Stimulated activated CD8-positive, alpha-beta memory T cell treated with anti-CD3 and anti-CD28 coated beads, Interleukin-15, amount 100 ng/mL, for 24 hours (primary cell): ENCODE measurements at places on chromosomes 3 and 15.

GRCh38 chr3:112900113-112900512 is 53.4 kb upstream of the CD200R1L start:
- no peak for DNase-seq

GRCh38 chr3:101195951-101196713 is 124.2 kb downstream of the IMPG2 start:
- DNase-seq: no peak

DNA sequence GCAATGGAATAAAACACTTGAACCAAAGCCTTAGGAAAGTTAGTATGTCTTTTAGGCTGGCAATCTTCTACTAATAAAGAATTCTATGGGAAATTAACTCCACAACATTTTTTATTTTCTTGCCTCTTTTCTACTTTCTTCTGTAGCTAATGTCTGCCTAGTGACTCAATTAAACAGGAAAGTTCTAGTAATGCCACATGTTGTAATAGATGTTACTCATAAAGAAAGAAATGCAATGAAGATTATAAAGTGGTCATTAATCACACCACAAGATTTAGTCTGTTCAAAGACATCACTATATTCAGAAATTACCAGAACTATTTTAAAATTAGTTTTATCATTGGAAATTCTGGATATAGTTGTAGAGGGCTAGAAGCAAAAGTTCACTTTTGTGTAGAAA is 329.7 kb downstream of the SI start:
- DNase-seq: no peak

- DNase-seq: no peak
Observed at GRCh38 chr3:5465183-5465582, 277.7 kb downstream of the EDEM1 start.

GRCh38 chr15:20646529-20647142 is 105.0 kb upstream of the GOLGA6L6 start:
- no peak for DNase-seq

- DNase-seq: no peak
Observed at GRCh38 chr3:120304616-120305015, 19.6 kb upstream of the GPR156 start.

GRCh38 chr15:71199384-71200351 is 84.4 kb downstream of the THSD4 start:
- no peak for DNase-seq

DNA sequence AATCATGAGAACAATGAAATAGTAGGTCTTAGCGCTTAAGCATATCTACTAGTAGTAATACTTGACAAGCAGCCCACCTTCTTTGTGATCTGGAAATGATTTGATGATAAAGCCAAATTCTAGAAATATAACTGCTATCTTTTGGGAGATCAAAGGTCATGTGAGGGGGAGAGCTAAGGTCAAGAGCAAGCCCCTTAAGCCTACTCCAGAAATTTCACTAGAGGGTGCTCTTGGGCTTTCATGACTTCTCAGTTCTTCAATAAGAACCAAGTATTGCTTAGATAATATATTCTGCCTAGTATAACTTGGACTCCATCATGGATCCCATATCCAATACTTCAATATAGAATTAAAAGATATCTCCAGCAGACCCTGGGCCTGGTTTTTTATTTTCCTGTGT is 319.6 kb downstream of the ZBTB20 start:
- DNase-seq: no peak

- no peak for DNase-seq
Observed at GRCh38 chr3:168801794-168802193, 706.1 kb upstream of the GOLIM4 start.

GRCh38 chr3:30962084-30962483 is 67.6 kb upstream of the GADL1 start:
- DNase-seq: no peak

GRCh38 chr3:27025718-27026117 is 343.5 kb downstream of the NEK10 start:
- DNase-seq: no peak

GRCh38 chr3:181851063-181851462 is 139.3 kb downstream of the SOX2 start:
- no peak for DNase-seq

GRCh38 chr3:168952551-168952950 is 711.0 kb downstream of the MECOM start:
- no peak for DNase-seq

DNA sequence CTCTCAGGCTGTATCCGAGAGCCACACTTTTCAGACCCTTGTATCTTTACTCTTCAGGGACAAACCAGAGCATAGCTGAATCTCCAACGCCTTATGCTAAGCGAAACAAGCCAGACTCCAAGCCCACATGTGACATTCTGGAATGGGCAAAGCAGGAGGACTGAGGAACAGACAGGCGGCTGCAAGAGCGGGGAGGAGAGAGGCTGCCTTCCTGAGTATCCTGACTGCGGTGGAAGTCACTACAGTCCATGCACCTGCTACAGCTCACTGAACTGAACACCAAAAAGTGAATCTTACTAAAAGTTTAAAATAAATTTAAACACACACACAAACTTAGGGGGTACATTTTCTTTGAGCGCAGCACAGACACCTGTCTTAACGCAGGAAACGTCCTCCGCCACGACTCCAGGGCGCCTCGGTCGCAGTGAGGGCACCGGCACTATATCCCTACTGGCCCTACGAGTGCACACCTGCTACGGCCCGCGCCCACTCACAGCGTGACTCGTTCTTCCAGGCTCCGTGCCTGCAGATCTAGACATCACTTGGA is 1.4 kb downstream of the CYFIP1 start:
- no peak for DNase-seq
